Activated CD4-positive, alpha-beta T cell treated with anti-CD3 and anti-CD28 coated beads, Interleukin-2, amount 50 U/mL, for 4 hours (primary cell): ENCODE measurements at places on chromosomes 2 and 18.

DNA sequence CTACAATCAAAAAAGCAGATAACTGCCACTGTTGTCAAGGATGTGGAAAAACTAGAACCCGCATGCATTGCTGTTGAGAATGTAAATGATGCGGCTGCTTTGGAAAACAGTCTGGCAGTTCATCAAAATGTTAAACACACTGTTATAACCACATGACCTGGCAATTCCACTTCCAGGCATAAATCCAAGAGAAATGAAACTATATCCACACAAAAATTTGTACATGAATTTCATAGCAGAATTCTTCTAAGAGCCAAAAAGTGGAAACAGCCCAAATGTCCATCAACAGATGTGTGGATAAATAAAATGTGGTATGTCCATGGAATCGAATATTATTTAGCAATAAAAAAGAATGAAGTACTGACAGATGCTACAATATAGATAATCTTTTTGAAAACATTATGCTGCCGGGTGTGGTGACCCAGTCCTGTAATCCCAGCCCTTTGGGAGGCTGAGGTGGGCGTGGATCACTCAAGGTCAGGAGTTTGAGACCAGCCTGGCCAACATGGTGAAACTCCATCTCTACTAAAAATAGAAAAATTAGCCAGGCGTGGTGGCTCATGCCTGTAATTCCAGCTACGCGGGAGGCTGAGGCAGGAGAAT lies 32.0 kb downstream of the ERCC3 start:
- DNase-seq: no peak

- DNase-seq: no peak
Observed at GRCh38 chr2:40452786-40453185, 896 bp upstream of the SLC8A1 start.

DNA sequence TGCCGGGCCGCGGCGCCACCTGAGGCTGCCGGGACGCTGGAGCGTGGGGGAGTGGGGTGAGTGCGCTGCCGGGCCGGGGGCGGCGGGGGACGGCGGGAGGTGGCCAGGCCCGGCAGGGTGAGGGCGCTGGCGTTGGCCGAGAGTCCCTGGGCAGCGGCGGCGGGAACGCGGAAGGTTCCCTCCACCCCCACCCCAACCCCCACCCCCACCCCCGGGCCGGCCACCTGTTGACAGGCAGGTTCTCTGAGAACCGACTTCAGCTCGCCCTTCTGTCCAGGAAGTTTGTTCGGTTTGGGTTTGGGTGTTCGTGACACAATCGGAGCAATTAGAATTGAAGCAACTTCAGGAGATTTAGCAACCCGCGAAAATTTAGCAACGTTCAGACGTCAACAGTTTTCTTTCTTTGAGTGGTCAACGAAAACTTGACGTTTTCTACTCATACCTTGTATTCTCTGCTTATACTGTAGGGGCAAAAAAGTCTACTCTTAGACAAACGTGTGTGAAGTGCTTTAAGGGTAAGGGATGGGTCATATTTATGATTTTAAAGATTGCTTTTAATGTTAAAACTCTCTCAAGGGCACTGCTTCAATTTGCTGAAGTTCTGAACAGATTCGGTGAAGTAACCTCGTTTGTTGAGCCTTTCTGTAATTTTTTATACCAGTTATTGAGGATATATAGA lies 9.3 kb downstream of the OTX1 start:
- DNase-seq: no peak

DNA sequence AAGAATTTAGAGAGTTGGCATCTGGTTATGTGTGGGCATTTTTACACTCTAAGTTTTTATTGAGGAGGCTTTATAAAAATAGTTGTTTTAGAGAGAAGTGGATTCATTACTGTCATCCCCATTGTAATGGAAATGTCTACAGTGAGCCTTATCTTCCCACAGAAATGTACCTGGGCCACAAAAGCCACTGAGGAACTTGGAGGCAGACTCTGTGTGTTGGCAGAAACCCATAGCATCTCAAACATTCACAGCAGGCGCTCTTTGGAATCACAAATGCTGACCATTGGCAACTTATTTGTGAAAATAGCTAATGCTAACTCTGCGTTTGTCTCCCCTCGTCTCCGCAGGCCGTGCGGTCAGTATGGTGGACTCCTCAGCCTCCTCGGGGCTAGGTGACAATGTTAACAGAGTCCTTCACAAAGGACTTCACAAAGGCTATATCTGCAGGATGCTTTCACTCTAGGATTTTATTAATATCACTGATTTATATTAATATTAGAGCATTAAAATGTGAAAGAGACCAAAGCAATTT lies 689.1 kb upstream of the POU3F3 start:
- no peak for DNase-seq

GRCh38 chr2:241803387-241804325 lies 5.3 kb upstream of the NEU4 start:
- DNase-seq: no peak

GRCh38 chr2:42073739-42074503 lies 26.1 kb downstream of the PKDCC start:
- DNase-seq: no peak

GRCh38 chr18:74715306-74715705 lies 117.6 kb downstream of the ZNF407 start:
- no peak for DNase-seq

- DNase-seq: no peak
Observed at GRCh38 chr2:142130111-142131009, 456 bp downstream of the LRP1B start.
